ENCODE measurements at places on chromosomes 7 and 10.

GRCh38 chr7:10756981-10757380, 216.7 kb upstream of the PHF14 start:
- DNase-seq: no peak

DNA sequence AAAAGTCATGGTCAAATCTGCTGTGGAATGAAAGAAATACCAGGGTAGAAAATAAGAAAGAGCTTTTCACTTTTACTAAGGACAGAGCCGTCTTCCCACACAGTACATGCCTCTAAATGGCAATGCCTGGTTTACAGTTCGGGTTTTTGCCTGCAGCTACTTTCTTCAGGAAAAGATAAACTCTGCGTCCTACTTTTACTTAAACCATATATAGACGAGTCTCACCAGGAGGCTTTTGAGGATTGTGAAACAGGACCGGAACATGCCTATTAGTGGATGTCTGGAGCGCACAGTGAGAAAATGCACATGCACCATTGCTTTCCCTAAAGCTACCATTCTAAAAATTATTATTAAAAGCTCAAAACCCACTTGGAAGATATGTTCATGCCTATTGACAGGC, 70.5 kb downstream of the KLF6 start:
- no peak for DNase-seq

DNA sequence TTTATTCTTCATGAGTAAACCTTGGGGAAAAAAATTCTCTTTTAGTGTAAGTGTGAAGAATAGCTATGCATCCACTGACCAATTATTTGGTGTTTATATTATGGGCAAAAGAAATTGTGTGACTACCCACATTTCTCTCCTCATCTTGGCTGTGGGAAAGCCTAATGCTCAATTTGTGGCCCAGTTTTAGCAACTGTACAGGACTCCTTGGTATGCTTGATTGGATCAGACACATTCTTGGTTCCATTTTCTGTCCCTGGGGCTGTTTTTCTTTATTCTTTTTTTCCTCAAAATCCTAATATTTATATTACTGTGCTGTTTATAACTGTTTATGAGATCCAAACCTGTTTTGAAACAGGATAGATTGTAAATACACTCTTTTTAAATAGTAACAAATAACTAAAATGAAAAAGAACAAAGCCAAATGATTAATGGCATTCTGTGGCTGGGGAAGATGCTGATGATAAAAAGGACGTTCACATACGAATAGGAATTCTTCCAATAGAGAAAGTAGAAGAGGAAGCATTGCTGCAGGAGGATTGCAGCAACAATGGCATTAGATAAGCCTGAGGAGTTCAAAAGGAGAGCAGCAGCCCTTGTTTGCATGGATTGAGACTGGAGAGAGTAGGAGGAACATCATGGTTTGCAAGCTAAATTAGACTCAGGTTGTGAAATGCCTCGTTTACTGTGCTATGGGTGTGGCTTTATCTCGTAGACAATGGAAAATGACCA, 580.5 kb downstream of the INHBA start:
- no peak for DNase-seq

- DNase-seq: no peak
These were observed 225.0 kb upstream of the CELF2 start for GRCh38 chr10:10792681-10793080.

- DNase-seq: peak; percentile 36
These were observed 55.4 kb upstream of the LMTK2 start for GRCh38 chr7:98051118-98051744.

DNA sequence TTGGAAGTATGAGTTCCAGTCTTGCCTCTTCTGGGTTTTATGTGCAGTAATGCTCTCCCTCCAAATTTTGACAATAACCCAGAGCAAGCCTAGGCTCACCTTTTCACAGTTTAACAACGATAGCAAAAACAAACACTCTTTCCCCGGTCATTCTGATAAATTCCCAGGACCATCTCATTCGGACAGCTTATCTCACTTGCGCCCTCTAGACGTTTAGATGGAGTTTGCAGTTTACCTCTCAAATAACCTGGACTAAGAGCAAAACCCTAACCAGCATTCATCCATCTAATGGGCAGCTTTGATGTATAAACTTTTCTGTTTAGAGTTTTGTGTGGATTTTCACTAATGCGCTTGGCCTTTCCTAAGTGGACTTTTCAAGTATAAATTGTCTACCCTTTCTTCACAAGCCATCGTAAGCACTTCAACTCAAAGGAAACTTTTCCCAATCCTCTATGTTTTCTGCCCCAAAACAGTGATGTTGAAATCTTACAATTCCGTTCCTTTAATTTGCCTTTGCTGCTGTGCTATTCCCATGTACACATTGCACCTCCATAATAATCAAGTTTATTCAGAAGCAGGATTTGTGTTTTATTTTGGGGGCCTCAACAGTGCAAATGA, 114.9 kb downstream of the HDAC9 start:
- no peak for DNase-seq

- no peak for DNase-seq
These were observed 63.1 kb downstream of the MTPAP start for GRCh38 chr10:30285970-30286369.

DNA sequence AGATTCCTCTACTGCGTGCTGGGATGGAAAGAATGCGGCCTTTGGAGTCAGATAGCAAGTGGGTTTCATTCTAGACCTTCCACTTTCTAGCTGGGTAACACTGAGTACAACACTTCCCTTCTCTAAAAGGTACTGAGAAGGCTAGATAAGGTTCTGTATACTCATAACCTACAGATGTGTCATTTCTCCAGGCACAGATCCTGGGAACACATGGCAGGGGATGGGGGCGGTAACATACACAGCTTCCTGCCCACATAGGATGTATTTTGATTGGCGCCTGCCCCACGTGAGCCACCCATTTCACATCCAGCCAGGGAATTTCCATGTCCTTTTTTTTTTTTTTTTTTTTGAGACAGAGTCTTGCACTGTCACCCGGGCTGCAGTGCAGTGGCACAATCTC, 31.8 kb downstream of the KLRG2 start:
- DNase-seq: no peak

DNA sequence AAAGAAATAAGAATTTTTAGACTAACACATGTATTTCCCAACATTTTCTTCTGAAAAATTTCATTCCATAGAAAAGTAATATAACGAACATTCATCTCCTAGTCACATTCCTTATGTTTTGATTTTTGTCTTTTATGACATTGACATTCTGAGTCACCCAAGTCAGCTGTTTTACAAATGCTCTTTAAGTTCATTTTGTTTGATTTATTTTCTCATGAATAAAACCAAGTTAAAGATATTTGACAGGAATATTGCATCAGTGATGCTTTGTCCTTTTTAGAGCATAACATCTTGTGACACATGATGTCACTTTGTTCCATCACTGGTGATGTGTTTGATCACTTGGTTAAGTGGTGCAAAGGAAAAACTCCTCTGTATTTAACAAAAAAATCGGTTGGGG, 48.4 kb downstream of the HGF start:
- DNase-seq: no peak

DNA sequence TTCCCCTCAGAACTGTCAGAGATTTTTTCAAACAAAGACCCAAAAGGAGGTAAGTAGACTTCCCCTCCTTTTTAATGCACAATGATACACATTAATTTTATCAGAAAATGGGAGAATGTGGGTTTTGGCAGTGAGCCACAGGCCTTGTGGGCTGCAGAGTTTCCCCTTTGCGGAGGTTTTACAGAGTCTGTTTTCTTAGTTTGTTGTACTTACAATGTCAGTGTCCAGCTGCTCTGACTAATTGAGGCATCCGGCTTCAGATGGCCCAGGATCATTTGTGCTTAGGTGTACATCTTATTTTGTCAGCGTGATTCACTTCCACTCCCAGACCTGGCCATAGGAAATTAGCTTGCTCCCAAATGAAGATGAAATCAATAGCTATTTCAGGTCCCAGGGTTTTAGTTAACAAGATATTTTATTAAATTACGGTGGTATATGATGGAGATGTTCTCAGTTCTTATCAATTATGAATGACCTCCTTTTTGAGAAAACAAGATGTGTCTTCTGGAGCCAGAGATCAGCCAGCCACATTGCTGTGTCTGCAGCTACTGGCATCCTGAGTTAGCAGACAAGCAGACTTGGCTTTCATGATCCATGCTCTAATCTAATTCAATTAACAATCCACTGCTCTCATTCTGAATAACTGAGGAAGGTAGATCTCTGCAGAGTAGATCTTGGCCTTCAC, 1086.6 kb upstream of the SORCS1 start:
- DNase-seq: no peak

DNA sequence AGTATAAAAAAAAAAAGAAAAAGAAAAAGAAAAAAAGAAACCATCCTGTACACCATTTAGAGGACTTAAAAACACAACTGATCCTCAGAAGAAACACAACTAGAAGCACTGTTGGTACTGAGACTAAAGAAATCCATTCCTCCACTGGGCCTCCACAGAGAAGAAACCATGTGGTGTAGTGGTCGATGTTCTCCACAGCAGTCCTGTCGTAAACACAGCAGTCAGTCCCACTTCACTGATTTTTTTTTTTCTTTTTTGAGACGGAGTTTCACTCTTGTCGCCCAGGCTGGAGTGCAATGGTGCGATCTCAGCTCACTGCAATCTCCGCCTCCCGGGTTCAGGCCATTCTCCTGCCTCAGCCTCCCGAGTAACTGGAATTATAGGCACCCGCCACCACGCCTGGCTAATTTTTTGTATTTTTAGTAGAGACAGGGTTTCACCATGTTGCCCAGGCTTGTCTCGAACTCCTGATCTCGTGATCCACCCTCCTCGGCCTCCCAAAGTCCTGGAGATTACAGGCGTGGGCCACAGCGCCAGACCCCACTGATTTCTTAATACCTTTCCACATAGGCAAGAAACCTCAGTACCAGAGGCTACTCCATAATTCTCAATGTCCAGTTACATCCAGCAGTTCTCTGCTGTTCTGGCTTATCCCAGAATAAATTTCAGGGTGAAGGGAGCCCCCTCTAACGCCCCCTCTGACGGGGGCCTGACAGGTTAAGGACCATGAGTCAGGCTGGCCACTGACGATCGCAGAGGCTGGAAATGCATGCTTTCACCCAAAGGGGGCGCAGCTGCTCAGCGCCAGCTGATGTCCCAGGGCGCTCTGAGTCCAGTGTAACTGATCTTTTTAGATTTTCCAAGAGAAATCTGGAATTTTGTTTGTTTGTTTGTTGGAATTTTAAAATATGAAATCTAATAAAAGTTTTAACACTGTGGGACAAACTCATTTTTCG, 24.8 kb upstream of the FFAR4 start:
- no peak for DNase-seq

DNA sequence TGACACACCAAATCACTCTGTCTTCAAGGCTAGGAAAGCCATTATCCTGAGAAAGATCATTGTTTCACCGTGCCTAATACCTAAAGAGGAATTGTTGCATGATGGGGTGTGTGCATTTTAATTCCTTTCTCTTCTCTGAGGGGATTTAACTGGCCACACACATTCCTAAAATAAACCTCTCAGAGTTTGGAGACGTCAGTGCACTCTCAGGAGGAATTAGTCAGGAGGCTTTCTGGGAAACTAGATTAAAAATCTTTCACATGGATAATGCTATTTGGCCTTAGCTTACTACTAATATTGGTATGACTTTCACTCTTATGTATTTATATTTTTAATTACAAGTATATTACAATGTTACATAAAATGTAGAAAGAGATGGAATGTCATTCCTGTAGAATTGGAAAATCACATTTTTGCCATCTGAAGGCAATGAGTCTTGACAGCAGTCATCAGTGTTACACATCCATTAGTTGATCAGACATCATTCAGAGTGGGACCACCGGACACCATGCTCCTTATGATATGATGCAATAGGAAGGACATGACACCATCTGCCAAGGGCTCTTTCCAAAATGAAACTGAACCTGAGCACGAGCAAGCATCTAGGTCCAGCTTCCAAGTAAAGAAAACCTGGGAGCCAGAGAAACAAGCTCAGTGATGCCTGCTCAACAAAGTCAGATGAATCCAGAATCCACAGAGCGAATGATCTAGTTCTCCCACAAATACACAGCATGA, 43.1 kb upstream of the TMEM273 start:
- no peak for DNase-seq

- DNase-seq: no peak
These were observed 76.2 kb downstream of the CTBP2 start for GRCh38 chr10:125084191-125084613.

GRCh38 chr7:38775506-38776175, 133.3 kb downstream of the VPS41 start:
- no peak for DNase-seq

DNA sequence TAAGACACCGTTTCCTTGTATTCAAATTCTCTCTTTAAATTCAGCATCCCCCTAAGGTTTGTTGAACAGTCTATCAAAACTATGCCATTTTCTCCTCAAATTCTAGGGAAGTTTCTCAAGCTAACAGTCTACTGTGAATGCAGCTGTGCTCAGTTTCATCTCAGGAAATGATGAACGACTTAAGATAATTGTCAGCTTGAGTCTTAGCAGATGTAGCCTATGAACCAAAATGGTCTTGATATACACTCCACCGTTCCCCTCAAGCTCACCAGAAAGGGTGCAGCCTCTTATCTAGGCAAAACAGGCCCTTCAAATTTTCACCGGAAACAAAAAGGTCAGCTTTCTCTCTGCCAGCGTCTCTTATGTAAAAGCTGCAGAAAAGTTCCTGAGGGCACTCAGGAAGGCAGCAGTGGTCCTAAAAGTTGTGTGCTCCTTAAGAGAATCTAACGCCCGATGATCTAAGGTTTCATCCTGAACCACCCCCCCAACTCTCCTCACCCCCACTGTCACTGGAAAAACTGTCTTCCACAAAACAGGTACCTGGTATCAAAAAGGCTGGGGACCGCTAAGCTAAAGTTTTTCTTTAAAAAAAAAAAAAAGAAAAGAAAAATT, 2.1 kb downstream of the DNAJC9 start:
- no peak for DNase-seq

DNA sequence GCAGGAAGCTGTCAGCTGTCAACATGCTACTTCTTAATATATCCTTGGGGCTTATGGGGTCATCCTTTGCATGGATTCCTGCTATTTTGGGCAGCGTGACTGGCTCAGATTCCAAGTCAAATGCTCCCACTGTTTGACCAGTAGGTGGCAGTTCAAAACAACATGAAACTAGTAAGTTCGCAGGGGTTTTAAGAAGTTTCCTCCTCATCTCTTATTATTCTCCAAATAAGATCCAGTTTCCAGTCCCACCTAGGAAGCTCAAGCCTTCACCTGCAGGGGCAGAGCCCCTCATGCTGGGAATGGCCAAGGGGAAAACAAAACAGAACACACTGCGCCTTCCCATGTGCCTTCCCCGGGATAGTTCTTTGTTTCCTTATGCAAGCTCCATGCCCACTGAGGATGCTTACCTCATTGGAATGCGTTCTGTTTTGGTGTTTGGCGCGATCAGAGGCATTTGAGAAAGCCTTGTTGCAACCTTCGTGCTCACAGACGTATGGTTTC, 259.8 kb downstream of the GLI3 start:
- DNase-seq: no peak

All from CD4-positive, alpha-beta T cell treated with Interferon gamma for 1 hour (primary cell).